Umbilical cord (tissue), 2 donors: ENCODE measurements at places on chromosomes 3 and 15.

DNA sequence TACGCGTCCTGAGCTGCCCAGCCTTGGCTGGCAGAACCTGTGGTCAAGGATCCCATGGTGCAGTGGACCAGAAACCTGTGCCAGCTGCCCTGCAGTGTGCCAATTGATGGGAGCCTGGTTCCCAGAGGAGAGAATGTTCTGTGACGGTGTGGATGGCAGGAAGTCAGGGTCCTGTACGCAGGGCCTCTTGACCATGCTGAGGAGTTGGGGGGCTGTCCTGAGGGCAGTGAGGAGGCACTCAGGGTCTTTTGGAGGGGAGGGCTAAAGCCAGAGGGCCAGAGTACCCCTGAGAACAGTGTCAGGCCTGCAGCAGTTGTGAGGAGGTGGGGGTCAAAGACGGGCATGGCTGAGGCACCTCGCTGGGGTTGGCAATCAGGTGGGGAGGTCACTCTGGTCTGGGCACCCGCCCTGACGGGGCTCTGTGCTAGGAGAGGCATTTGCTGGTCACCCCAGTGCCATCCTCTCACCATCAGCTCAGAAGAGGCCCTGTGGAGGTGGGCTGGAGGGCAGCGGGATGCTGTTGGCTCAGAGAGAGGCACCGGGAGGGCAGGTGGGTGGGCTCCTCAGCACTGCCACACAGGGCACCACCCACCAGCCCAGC lies 61.0 kb downstream of the SCN5A start:
- no peak for DNase-seq

DNA sequence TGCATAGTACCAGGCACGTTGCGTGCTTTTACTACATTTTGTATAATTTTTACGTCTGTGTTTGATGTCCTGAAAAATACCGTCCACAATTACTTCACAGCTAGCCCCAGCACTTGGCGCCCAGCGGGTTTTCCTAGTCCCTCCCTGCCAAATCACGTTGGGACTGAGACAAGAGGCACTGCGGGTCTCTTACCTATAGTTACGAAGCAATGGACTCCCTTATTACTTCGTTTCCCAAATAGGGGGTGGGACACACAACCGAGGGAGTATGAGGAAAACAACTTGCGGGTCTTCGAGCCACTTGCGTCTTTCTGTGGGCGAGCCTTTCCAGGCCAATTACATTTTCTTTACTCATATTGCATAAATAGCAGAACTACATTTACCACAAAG lies 620 bp upstream of the CMSS1 start:
- no peak for DNase-seq

GRCh38 chr3:71226565-71227269 lies 356.8 kb downstream of the FOXP1 start:
- no peak for DNase-seq

- DNase-seq, result no peak
Measured at GRCh38 chr3:42991341-42992315, 12.5 kb downstream of the GASK1A start.

GRCh38 chr3:61903931-61904657 lies 342.7 kb downstream of the PTPRG start:
- DNase-seq, result peak; percentile 79
